NCI-H187 (cell line): ENCODE measurements at places on chromosomes 4 and X.

DNA sequence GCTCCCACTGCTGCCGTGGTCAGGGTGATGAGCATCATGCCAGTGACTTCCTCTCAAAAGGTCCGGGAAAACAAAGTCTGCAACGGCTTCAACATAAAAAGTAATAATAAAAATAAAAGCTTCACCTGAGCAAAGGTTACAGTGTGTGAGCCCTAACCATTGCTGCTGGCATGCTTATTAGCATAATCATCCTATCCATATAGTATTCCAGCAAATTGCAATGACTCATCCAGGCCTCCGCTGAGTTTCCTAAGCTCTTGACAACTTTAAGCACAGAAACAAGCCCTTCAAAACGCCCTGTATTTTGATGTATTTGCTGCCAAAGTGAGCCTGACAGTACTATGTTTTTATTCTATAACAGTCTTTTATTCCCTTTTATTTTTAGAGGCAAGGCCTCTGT, 100.5 kb downstream of the AASDH start:
- no peak for DNase-seq

DNA sequence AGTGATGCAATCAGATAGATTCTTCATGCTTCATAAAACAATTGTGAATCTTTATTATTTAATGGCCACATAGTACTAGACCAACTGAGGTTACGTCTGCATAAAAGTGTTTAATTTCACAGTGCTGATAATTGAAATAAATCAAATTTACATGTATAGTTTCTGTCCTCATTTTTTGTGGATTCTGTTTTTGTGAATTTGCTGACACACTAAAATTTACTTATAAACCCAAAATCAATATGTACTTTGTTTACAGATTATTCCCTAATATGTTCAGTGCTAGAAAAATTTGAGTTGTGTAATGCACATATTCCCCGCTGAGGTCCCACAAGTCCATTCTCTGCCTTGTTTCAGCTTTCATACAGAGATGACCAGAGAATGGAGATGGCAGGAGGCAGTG, 759.8 kb downstream of the CENPC start:
- DNase-seq: no peak

GRCh38 chr4:8221476-8221875, 22.4 kb downstream of the SH3TC1 start:
- no peak for DNase-seq

DNA sequence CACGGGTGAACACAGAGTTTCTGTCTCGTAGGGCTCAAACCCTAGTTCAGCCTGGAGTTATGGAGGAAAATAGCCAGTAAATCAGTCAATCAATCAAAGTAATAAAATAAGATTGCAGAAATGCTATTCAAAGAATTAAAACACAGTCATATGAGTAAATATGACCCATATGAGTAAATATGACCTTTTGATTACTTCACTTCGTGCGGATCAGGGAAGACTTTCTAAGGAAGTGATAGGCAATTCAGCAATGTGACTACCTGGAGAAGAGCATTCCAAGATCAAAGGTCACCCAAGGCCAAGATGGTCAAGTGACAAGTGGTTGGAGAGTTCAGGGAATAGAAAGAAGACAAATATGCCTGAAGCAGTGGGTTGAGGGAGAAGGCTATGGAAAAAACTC, 722.6 kb downstream of the ADGRL3 start:
- no peak for DNase-seq

DNA sequence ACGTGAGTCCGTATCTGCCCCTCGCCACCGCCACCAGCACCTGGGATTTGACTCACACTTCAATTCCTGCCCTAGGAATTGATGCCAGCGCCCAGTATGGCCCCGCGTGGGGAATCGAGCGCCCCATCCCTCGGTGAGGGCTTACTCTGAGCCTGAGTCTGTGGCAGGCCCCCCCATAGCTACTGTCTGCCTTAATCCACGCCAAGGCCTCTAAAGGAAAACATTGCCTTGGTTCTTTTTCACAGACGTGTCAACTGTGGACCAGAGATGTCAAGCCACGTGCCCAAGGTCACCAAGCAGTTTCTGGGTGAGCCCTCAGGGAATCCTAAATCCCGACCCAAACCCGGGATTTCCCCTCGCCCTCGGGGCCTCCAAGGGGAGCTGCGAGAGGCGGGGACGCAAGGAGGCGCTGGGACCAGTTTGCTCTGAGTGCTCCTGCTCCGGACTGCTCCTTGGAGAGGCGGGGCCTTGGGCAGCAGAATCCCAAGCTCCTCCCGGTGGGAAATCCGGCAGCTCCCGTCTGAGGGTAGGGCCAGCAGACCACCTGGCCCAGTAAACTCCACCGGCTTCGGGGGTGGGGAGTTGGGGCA, 12.9 kb downstream of the MSX1 start:
- no peak for DNase-seq

DNA sequence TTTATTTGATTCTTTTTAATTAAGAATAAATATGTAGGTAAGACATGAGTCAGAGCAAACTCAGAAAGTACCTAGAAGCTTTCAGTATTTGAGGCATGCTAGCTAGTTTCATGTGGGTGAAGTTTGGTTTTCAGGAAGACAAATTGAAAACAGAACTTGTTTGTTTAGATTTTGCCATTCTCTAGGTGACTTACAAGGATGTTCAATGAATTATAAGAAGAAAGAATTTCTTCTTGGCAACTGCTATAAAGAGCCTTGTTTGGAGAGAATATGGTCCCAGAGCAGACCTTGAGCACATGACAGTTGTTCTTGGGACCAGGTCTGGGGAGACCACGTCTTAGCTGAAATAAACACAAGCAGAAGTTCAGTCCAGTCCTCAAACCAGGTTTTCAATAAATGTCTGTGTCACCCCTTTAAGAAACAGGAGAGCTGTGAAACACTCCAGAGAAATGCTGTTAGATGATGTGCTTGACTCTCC, 38.0 kb upstream of the IL21 start:
- DNase-seq: no peak

GRCh38 chr4:915041-915474, 17.1 kb downstream of the GAK start:
- DNase-seq: no peak

- no peak for DNase-seq
These were observed 68.3 kb downstream of the ABLIM2 start for GRCh38 chr4:8090312-8090711.

DNA sequence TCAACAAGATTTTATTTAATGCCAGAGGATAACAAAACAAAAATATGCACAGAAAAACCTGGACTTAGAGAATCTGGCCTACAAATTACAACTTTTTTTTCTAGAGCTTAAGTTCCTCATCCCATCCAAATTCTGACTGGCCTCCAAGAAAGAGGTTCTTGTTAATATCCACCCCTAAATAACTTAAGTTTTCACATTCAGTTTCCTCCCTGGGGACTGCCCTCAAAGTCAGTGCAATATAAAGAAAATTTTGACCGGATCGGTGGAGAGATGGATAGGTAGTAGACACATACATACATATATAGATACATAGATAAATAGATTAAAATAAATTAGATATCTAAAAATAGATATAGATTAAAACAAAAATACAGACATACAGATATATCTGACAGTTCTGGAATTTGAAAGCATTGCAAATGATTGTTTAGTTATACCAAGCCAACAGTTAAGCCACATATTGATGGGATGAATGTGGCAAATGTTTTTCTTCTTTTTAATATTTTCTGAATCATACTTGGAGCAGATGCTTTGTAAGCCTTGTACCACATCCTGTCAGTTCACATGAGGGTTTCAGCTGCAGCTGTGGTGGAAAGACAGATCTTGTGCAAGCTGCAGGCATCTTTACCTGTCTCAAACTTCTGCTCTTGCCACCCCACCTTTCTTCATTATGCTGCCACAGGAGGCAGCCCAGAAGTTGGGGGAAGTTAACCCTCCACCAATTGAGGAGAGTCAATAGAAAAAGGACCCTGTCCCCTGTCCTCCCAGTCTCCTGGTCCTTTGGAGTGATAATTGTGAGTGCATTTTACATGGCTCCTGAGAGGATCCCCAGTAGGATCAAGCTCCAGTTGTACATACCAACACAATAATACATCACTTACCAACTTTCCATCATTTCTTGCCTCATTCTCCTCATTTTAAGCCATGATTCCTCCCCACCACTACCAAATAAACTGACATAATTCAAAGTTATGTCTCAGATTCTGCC, 58.5 kb upstream of the PRDM8 start:
- DNase-seq: no peak

DNA sequence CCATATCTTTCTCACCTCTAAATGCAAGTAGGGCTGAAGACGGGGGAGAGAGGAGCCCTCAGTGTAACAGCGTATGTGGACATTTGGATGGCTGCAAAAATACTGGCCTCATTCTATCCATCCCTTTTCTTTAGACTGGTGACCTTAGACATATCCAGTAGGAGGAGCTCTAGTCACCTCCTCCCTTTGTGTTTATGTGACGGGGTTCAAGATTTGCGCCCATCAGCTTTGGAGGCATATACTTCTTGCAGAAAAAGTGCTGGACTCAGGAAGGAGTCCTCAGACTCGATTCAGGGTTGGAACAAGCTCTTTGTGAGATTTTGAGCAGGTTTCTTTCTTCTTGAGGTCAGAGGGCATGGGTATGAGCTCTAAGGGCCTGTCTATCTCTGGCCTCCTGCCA, 86.2 kb downstream of the MAMLD1 start:
- no peak for DNase-seq

DNA sequence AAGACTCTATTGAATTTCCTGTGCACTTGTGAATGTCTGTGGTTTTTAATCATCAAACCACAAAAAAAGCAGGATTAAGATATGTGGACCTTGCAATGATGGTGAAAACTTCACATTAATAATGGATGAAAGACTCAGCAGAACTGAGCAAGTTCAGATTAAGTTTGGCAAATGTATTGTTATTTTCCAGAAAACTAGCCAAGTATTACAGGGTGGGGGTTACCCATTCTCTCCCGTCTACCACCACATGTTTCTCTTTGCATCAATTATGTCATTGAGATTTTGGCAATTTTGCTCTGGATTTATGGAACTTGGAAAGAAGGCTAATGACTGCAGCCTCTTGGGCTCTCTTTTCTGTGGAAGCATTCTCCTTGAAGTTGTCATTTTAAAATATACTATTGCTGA, 577.1 kb downstream of the ANKRD50 start:
- DNase-seq: no peak

GRCh38 chr4:90994851-90995574, 867.8 kb downstream of the CCSER1 start:
- DNase-seq: no peak

- DNase-seq: no peak
These were observed 5.6 kb upstream of the KLHL2 start for GRCh38 chr4:165201806-165202205.

GRCh38 chr4:174053895-174054294, 229.6 kb downstream of the FBXO8 start:
- DNase-seq: no peak

- DNase-seq: no peak
These were observed 90.3 kb upstream of the TFDP3 start for GRCh38 chrX:133308499-133308897.

DNA sequence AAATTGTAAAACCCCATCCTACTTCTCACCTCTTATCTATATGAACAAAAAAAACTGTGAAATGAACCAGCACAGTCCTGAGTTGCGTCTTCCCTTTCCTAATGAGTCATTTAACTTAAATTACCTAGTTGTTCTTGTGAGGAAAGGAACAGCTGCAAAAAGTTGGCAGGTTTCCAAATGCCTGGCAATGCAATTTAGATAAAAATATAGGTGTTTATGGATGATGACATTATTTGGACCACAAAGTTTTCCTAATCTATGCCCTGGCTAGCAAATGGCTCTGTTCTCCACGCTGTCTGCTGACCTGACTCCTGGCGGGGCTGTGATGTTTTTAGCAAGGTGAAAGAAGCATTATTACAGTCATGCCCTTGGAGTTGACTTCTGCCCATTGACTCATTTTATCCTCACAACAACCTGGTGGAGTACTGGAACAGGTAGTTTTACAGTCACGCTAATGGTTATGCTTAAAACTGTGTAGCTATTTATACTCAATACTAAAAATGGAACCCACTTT, 29.8 kb upstream of the RELL1 start:
- no peak for DNase-seq

DNA sequence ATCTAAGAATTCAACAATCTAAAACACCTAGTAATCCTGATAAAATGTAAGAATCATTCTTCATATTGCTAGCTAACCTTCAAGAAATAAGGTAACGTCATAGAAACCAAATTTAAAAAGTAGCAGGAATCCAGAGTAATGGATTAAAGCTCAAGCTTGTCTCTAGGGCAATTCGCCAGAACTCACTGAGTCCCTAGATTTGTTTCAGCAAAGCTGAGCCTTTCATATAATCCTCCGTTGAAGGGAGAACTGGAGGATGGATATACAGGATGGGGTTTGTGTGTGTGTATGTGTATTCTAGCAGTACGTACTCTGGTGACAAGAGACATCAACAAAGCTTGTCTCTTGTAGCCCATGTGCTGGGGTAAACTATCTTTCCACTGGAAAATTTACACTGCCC, 2173.5 kb upstream of the AGA start:
- no peak for DNase-seq

- no peak for DNase-seq
These were observed 177.0 kb downstream of the FAM13A start for GRCh38 chr4:88879991-88880390.

DNA sequence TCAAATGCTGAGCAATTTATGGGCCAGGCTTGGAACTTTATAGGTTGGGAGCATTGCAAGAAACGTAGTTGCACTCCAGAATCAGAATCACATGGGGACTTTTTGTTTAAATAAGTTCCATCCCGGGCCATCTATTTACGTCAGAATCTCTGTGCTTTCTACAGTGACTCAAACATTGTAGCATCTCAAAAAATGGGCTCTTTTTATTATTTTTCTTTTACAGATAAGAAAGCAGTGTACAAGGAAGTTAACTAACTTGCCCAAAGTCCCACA, 10.2 kb downstream of the CC2D2A start:
- no peak for DNase-seq

DNA sequence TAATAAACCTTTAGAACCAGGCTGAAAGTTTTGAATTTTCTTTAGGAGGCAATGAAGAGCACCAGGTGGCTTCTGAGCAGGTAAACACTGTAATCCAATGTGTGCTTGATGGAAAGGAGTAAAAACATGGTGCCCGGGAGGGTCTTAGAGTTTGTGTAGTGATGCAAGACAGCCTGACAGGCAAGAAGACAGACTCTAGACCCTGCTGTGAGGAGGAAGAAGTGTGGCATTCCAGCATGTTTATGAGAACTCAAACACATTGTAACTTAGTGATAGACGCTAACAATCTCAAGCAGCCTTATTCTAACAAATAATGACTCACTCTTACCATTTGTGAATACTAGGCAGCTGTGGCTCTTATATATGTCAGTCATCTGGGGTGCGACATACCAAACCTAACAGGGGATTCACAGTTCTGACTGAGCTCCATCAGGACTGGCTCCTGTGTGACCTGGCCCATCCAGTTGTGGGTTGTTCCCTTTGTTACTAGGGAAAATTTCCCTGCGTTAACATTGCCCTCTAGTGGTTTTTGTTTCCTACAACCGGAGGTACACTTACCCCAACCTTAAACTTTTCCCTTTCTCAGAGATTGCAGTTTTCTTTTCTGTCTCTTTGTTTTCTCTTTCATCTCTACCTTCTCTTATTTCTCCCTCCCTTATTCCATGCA, 53.8 kb downstream of the VSIG4 start:
- no peak for DNase-seq

GRCh38 chr4:66014146-66014765, 344.0 kb upstream of the EPHA5 start:
- DNase-seq: no peak
